HepG2 (cell line): ENCODE measurements at places on chromosomes 2 and 18.
A peak's percentile ranks its signal among the peaks of the same experiment; 100 is the strongest.

DNA sequence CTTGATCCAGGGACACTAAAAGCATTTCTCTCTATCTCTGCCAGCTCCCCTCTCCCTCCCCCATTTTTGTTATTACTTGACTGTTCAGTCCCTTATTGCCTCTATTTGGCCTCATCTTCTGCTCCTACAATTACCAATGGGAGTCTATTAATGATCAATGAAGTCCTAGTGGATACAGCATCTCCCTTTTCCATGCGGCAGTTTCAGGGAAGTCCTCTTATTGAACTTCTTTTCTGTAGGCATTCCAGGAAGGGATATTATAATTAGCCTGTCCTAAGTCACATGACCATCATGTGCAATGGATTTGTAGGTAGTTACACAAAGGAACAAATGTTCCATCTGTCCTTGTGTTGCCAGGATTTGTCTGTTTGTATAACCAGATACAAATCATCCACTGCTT, 495.1 kb upstream of the CNTNAP5 start:
- no peak for DNase-seq

DNA sequence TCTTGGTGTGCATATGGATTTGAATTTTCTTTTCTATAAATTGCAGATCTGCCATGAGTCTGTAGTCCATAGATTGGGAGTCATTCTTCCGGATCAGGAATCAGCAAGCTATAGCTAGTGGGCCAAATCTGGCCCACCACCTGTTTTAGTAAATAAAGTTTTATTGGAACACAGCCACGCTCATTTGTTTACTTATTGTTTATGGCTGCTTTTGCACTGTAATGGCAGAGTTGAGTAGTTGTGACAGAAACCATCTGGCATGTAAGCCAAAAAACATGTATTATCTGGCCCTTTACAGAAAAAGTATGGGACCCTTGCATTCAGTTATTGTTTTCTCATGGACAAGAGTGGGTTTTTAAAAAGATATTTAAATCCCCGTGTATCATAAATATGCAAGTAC, 191.2 kb downstream of the LRRTM1 start:
- DNase-seq, result no peak

DNA sequence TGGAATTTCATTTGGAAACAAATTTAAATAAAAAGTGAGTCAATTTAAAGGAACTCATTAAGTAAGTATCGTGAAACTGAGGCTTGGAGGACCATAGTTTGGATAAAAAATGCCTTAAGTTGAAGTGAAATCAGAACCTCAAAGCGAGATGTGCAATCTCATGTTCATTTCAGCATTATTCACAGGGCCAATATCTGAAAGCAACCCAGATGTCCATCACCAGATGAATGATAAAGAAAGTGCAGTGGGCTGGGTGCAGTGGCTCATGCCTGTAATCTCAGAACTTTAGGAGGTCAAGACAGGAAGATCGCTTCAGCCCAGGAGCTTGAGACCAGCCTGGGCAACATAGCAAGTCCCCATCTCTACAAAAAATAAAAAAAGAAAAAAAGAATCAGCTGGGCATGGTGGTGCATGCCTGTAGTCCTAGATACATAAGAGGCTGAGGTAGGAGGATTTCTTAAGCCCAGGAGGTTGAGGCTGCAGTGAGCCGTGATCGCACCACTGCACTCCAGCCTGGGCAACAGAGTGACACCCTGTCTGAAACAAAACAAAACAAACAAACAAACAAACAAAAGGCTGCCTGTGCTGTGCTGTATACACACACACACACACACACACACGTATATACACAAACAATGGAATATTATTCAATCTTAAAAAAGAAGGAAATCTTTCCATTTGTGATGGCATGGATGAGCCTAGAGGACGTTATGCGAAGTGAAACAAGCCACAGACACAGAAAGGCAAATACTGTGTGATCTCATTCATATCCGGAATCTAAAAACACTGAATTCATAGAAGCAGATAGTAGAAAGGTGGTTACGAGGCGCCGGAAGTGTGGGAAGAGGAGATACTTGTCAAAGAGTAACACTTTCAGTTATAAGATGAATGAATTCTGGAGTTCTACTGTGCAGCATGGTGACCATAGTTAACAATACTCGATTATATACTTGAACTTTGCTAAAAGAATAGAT, 14.5 kb downstream of the SH3RF3 start:
- no peak for DNase-seq

DNA sequence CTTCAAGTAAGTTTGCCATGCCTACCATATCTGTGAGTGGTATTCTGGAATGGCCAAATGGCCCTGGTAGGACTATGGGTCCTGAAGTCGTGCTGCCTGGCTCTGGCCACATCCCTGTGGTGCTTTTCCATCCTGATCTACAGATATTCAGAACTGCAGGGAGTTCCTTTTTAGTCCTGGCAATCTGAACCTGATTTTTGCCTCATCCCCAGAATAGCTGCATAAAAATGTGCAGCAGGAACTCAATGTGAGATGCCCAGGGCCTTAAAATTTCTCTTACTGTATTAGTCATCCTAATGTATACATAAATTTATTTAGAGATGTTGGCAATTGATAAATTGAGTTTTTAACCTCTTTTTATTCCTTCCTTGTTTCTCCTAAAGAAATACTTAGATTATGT, 5.3 kb downstream of the SERPINB13 start:
- no peak for DNase-seq

GRCh38 chr2:72911256-72911655, 6.1 kb upstream of the EMX1 start:
- DNase-seq, result no peak

GRCh38 chr2:120509991-120510735, 164.2 kb downstream of the INHBB start:
- DNase-seq, result no peak

- DNase-seq, result no peak
Observed at GRCh38 chr2:32652555-32653209, 24.8 kb downstream of the TTC27 start.

DNA sequence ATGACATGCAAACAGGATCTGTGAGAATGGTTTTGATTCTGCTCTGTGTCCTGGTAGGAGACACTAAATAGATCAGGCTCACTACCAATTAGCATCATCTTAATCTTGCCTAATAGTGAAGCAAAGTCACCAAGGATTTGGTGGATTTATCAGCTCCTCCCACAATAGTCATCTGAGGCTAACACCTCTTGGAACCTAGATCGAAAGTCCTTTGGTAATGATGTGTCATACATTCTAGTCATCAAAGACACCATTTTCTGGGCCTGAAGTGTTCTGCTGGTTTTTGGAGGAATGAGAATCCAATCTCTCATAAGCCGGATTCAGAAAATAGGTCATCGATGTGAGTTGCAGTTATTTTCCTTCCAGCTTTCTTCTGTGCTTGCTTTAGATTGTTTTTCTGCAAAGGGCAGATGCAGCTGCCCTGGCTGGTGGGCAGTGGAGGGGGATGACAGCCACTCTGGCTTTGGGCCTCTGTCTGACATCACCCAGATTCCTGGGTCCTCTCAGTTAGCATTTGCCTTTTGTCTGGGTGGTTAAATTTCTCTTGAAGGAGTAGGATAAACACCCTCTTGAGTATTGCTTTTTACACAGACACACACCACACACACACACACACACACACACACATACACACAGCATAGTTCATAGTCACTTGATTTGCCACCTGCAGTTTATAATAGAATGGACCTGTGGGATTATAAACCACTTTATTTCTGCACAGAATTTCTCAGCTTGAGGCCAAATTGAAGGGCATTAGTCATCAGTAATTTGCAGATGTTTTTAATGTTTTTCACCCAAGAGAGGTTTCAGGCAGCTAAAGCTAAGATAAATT, at the start of gene MYO3B:
TSS of gene MYO3B (plus strand) at position 198 of the 832 bp plus-strand sequence. CDS start at position 339, 141 bp downstream.
- DNase-seq, result no peak

DNA sequence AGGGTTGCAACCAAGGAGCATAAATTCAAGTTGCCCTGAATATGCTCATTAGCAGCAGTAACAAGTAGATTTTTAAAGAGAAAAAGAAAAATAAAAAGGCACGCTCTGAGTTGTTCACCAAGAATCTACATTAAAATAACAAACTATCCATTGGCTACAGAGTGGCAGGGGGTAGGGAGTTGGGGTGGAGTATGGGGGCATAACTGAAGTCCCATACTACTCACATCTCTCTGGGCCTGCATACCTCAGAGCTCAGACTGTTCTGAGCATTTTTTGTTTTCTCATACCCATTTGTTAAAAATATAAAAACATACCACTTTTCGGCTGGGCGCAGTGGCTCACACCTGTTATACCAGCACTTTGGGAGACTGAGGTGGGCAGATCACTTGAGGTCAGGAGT, 31.4 kb downstream of the ORC4 start:
- no peak for DNase-seq

DNA sequence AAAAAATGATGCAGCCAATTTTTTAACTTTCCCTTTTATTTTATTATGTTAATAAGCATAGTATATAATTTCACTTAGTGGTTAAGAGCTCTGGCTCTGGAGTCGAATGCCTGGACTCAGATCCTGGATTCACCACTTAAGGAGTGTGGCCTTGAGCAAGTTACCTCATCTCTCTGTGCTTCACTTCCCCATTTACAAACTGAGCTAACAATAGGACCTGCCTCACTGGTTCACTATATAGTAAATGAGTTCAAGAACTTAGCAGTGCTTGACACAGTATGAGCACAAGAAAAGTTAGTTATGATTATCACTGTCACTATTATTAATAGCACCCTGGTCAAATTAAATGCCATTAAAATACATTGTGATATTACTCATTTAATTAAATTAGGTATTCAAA, 30.6 kb downstream of the SCN3A start:
- no peak for DNase-seq

GRCh38 chr18:63823516-63824219, 48.5 kb downstream of the SERPINB7 start:
- peak; percentile 2 for DNase-seq

GRCh38 chr2:158047156-158047611, 54.5 kb upstream of the UPP2 start:
- DNase-seq, result no peak

DNA sequence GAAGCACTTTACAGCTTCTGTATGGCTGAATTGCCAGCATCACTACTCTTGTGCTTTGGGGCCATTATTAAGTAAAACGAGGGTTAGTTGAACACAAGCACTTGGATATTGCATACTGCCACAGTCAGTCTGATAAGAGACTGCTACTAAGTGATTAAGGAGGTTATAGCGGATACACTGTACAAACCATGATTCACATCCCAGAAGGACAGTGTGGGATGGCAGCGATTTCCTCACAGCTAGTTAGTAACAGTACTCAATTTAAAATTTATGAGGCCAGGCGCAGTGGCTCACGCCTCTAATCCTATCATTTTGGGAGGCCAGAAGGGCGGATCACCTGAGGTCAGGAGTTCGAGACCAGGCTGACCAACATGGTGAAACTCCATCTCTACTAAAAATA, 2.6 kb upstream of the BMPR2 start:
- no peak for DNase-seq

DNA sequence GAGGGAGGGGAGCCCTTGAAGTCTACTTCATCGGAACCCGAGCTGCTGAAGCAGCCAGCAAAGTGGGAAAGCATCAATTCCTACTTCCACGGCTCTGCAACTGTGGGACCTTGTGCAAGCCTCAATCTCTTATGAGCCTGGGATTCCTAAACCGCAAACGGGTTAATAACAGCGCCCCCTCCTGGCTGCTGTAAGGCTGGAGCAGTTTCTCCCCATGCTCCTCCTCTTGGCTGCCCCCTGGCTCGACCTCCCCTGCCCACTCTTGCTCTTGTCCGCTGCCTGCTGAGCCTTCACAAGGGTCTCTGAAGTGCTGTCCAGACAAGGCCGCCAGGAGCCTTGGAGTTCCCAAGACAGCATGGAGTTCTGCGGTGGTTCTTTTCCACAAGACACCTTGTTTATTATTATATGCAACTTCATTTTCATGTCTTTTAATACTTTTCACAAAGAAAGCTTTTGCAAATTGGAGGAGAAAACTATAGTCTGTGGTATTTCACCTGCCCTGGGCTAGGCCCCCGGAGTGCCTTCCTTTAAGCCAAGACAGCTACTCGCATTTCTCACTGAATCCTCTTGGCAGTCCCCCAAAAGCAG, 157.2 kb downstream of the DDX1 start:
- peak; percentile 62 for DNase-seq

GRCh38 chr2:237819231-237819630, 20.7 kb downstream of the RBM44 start:
- DNase-seq, result no peak

- DNase-seq, result no peak
Observed at GRCh38 chr2:132515010-132515409, 98.4 kb downstream of the GPR39 start.

GRCh38 chr2:62568074-62568473, 62.1 kb upstream of the TMEM17 start:
- DNase-seq, result no peak

GRCh38 chr18:67519592-67519991, 3.1 kb upstream of the DSEL start:
- DNase-seq, result no peak

- DNase-seq, result peak; percentile 19
Observed at GRCh38 chr18:36942264-36942663, 113.3 kb downstream of the KIAA1328 start.

DNA sequence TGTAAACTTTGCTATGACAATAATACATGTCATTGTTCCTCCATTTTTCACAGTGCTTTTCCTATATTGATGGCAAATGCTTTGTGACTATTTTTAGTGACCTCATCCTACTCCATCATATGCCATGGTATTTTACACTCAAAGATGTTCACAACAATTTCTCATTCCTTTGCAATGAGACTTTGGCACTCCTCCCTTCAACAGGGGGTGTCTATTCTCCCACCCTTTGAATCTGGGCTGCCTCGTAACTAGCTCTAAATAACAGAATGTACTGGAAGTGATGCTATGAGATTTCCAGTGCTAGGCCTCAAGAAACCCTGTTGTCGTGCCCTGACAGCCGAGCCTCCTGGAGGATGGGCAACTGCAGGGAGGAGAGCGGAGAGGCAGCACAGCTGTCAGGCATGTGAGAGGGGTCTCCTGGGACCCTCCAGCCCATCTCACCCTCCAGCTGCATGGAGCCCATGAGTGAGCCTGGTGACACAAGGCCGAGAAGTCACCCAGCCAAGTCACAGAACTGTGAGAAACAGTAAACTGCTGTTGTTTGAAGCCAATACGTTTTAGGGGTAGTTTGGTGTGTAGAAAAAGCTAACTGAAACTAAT, 103.1 kb upstream of the APCDD1 start:
- DNase-seq, result no peak

GRCh38 chr2:232927793-232928550, 57.9 kb downstream of the SNORC start:
- no peak for DNase-seq

DNA sequence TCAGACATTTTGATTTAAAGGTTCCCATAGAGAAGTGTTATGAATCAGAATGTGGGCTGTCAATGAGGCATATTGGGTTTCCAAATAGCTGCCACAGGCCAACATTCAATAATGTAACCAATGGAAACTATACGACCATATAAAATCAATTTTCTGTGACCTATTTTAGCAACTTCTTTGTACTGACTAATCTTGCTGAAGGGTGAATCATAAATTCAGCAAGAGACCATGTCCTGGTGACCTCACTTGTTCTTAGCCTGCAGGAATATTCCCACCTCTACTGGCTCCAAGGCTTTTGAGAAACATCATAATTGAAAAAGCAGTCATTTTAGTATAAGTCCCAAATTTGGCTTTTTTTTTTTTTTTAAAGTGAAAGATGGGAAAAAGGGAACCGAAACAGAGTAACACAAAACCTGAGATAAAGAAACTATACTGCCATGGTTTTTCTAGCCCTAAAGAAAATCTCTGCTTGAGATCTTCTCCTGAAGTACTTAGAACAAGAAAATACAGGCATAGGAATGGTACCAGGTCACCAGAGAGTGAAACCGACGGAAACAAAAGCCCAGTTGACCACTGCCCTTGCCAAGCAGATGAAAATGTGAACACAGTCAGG, 32.1 kb downstream of the PLEKHM3 start:
- no peak for DNase-seq
